ENCODE measurements at places on chromosomes 6 and 20.

DNA sequence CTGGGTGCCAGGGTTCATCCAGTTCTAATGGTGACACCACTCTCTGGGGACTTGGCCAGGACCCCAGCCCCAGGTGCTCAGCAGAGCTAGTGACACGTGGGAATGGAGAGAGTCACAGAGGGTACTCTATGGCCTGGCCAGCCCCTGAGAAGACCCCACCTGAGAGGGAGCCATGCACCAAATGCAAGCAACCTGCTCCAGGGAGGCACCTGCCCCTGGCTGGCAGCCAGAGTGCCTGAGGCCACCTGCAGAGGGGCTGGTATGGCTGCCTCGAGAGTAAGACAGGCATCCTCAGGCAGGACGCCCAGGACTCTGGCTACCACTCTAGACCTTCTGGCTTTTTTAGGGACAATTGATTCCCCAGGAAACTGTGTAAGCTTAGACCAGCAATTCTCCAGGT lies 38.6 kb upstream of the CST7 start:
- no peak for DNase-seq

DNA sequence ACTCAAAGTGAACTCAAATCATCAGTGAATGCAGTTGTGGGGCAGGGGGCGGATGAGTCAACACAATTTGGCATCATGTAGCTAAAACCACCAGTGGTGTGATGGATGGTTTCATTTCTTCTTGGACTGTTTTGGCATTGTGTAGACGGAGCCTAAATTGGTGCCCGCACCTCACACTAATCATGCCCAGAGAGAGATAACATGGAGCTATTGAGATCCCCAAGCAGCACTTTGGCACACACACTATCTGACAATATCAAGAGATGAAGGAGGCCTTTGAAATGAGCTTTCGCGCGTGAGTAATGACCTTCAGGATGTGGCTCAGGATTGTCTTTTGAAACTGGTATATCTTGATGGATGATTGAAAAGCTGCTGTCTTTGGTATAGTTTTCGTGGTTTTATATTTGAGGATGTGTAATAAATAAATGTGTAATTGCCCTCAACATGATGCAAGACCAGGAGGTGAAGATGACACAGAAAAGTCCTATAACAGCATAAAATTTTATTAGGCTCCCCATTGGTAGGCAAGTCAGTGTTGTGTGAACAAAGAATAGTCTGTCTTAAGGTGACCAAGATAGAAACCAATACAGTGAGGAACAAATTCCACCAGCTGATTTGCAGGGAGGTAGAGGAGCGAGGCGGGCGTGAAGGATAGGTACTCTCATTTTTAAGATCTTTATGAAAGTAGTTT lies 174.2 kb downstream of the TSHZ2 start:
- no peak for DNase-seq

GRCh38 chr6:40762981-40763380 lies 175.8 kb upstream of the LRFN2 start:
- DNase-seq, result no peak

DNA sequence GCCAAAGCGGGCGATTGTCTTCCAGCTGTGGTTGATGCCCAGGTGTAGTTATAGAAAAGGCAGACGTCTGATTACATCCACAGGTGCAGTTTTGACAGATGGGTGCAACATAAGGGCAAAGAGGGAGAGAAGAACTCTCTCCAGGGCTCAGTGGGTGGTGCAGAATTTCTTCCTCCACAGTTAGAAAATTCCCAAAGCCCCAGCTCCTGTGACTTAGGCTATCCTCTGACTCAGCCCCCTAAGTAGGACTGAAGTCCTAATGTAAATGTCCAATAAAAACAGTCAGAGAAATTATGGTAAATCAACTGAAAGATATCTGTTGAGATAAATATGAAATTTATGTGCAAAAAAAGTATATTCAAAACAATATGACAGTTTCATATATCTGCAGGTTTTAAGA lies 31.4 kb downstream of the LYRM4 start:
- DNase-seq, result no peak

DNA sequence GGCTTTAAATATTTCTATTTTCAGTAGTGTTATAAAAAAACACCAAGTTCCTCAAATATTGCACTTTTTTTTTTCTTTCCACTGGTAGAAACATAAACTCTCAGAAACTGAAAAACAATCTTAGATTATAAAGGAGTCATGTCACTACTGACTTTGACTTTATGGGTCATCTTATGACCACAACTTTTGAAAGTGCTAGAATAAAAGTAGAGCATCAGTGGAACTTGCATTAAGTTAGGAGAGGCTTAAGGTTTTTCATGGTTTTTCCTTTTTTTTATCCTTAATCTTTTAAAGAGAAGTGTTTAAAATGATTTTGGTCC lies 56.6 kb upstream of the SUPT3H start:
- no peak for DNase-seq

GRCh38 chr6:6851059-6851948 lies 256.5 kb upstream of the RREB1 start:
- no peak for DNase-seq

GRCh38 chr6:112717401-112717800 lies 370.3 kb downstream of the RFPL4B start:
- no peak for DNase-seq

- no peak for DNase-seq
Measured at GRCh38 chr6:20717743-20718142, 183.5 kb downstream of the CDKAL1 start.

- peak; percentile 53 for DNase-seq
Measured at GRCh38 chr6:45728674-45729073, 287.0 kb downstream of the CLIC5 start.

GRCh38 chr20:57389695-57390603 lies 1.2 kb upstream of the RBM38 start:
- no peak for DNase-seq

DNA sequence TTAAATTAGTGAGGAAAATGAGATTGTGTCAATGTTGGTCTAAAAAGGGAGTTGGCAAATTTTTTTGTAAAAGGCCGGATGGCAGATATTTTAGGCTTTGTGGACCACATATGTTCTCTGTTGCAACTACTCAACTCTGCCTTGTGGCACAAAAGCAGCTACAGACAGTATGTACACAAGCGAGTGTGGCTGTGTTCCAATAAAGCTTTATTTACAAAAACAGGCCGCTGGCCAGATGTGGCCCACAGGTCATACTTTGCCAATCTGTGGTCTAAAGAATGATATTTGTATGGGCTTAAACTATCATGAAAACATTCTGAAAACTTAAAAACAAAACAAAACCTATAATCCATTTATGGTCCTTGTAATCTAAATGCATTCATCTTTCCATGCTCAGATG lies 228.3 kb downstream of the CLIC5 start:
- no peak for DNase-seq

DNA sequence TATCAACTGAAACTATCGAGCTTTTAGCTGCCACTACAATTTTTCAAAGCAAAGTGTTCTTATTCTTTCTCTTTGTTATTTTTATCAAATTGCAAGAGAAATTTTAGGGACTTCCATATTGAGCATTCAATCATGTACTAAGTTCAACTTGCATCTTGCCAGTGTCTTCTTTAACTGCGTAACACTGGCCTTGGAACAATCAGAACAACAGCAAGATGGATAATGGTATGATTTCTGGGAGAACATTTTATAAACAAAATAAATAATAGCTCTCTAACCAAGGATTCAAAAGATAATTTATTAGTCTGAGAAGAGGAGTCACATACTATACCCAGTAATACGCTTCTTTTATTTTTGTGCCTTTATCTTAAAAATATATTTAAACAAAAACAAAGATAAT lies 168.0 kb downstream of the ISM1 start:
- DNase-seq, result no peak
